ENCODE measurements at places on chromosomes 7 and 10.
A peak's percentile ranks its signal among the peaks of the same experiment; 100 is the strongest.

DNA sequence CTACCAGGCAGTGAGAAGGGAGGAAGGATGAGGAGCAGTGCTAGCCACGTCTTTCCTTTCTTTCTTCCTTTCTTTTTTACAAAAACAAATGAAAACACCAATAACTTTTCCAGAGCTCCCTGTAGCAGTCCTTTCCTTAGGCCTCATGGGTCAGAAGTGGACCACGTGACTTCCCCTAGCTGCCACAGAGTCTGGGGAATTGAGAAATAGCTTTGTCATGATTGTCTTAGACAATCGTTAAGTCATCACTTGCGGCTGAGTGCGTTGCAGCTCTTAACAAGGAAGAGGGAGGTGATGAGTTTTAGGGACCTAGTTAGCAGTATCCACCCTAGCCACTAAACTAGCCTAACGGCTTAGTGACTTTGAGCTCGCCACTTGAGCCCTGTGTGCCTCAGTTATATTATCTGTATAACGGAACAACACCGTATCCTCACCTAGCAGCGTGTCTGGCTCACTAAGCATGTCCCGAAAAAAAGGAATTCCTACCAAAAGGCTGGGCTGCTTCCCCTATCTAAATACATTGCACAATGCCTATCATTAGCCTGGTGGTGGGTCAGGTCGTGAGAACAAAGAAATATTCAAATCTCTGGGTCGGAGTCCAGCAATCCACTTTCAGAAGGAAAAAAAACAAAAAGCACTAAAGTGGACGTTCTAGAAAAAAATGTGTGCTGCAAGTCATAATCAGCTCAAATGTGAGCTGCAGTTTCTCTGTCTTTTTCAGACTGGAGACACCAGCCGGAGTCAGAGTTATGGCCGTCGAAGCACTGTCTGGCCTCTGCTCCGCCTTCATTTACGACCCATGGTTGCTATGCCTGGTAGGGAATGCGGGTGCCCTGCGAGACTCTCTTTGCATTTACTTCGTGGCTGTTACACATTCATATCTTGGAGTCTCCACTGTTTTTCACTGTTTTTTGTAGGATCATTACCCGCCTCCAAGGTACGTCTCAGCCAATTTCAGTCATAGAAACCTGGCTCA is 338.5 kb upstream of the FOXK1 start:
- DNase-seq: no peak

DNA sequence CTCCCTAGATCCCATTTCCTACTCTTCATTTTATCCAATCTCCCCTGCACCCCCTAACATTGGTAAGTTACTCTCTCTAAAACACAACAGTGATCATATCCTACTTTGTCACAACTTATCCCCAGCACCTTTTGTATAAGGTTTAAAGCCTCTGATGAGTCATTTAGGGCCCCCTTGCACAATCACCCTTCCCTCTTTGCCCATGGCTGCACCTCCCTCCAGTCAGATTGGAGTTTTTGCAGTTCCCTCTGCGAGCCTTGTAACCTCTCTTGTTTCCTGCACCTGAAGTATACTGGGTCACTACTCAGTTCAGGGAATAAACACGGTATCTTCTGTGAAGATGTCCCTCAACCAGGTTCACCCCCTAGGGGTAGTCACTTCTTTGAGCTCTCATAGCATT is 55.9 kb upstream of the ADRB1 start:
- peak; percentile 54 for DNase-seq

- no peak for DNase-seq
Observed at GRCh38 chr10:84341538-84341856, 13.1 kb downstream of the CCSER2 start.

DNA sequence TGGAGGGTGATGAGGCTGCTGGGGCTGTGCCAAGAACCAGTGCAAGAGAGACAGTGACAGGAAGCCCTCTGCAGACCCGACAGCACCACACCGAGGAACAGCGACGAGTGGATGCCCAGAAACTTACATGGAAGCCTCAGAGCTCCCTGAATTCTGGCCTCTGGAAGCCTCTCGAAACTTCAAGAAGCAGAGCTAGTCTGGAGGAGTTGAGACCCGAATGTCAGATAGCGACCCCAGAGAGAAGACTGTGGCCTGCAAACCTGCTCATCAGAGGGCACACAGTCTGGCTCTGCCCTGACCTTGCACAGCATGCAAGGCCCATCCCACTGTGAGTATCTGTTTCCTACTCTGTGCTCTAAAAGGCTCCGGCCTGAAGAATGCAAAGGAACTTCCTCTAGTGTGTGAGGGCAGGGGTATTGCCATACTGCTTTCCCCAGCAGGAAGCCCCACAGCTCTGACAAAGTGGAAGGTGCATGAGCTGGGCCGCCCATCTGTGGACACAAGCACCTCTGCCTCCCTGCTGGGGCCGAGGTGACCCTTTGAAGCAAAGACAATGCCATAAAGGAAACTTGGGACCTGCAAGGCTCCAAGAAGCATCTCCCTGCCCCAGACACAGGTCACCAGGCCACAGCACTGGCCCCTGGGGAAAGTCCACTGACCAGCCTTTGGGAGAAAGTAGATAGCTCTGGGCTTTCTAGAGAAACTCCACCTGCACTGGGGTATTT is 10.5 kb upstream of the C10orf71 start:
- DNase-seq: no peak

GRCh38 chr7:111734954-111735660 is 172.8 kb upstream of the IMMP2L start:
- no peak for DNase-seq

DNA sequence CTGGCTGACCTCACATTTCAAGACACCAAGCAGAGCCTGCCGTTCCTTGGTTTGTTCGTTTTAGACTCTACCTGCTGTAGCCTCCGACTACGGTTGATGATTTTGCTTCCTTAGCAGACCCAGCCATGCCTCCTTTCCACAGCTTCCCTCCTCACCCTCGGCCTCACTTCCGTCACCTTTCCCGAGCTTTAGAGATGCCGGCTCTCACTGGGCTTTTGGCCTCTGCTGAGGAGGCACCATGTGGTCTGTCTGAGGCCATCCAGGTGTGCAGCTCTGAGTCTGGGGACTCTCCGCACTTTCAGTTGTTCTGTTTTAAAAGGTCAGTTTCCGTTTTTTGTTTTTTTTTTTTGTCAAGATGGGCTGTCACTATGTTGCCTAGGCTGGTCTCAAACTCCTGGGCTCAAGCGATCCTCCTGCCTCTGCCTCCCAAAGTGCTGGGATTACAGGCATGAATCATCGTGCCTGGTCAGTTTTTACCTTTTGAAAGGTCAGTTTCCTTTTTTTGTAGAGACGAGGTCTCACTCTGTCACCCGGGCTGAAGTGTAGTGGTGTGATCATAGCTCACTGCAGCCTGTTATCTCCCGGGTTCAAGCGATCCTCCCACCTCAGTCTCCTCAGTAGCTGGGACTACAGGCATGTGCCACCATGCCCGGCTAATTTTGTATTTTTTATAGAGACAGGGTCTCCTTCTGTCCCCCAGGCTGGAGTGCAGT is 11.7 kb downstream of the ORAI2 start:
- DNase-seq: no peak

DNA sequence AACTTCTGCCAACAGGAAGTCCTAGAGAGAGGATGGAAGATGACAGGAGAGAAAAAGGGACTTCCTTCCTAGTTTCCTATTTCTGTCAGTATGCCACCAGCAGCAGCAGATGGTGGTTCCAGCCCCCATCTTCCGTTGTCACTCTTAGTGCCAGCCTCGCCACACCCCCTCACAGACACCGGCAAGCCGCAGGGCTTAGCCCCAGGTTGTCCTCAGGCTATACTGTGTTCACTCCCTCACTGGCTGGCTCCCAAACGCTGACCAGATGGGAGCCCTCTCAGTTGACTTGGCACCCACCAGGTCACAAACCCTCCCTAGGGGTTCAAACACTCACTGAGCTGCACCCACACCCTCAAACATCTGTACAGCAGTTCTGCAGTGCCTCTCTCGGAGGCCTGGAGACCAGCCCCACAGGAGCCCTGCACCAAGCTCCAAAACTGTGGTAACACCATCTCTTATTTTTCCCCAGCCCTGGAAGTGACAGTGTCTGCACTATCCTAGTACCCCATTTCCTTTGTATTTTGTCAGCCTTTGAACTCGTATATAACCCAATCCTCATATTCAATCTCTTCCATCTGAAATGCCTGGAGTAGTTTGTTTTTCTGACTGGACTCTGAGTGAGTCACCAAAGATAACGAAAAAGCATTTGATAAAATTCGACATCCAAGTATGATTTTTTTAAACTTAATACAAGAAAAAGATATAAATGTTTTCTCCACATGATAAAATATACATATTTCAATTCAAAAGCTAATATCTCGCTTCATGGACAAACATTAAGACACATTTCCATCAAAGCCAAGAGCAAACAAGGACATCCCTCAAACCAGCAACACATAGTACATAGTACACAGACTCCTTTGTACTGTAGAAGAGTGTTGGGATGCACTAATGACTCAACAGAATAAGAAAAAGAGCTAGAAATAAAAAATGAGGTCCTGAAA is 34.5 kb downstream of the SMURF1 start:
- DNase-seq: peak; percentile 81

- DNase-seq: no peak
Observed at GRCh38 chr7:150978126-150978789, at the start of gene KCNH2. KCNH2 (minus strand) TSS chr7:150978321; CDS start chr7:150977913, 408 bp downstream.

GRCh38 chr10:67722113-67722512 is 26.1 kb upstream of the CTNNA3 start:
- DNase-seq: peak; percentile 15

DNA sequence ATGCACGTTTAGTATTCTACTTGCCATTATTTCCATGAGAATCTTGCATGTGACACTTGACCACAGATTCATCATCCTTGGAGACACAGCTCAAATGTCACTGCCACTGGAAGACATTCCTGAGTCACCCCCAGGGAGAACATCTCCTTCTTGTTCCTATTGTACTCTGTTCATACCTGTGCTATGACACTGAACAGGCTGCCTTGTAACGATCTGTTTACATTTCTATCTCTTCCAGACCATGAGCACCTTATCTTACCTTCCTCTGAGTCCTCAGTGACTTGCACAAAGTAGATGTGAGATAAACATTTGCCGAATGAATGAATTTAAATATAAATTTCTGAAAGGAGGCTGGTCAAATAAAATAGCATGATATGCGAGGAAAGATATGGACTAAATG is 331.9 kb upstream of the LRRN3 start:
- no peak for DNase-seq

DNA sequence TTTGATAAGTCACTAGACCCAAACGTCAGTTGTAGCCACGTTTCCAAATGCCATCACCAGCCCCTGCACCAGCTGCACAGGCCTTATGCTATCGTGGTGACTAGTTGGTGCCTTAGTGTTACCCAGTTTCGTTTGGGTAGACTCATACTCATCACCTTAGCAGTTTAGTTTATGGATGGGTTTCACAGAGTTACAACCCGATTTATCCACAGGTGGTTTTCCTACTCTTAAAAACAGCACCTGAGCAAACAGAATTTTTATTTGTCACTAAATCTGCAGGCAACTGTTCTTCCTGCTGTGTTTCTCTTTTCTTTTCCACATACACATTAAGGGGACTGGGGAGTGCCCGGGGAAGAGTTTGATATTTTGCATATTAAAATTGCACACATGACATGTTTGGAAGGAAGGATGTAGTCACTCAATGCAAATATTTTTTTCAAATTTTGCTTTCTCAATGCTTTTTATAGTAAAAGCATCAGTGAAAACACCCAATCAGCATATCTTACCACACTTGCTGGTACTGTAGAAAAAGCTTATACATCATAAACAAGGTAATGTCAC is 41.6 kb downstream of the PDSS1 start:
- no peak for DNase-seq

- no peak for DNase-seq
Observed at GRCh38 chr7:10584886-10585285, 388.8 kb upstream of the PHF14 start.

DNA sequence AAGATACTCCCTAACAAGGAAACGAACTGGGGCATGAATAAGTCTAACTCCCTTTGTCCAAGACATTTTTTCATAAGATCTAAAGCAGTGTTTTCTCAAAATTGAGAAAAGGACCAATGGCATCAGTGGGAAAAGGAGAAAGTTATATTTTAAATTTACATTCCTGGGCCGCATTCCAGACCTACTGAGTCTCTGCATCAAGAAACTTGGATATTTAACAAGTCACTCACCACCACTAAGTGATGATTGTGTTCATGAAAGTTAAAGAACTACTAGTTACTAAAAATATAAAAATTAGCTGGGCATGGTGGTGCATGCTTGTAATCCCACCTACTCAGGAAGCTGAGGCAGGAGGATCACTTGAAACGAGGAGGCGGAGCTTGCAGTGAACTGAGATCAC is 149.6 kb upstream of the MEOX2 start:
- DNase-seq: no peak

- no peak for DNase-seq
Observed at GRCh38 chr7:79555571-79555970, 102.1 kb upstream of the MAGI2 start.

DNA sequence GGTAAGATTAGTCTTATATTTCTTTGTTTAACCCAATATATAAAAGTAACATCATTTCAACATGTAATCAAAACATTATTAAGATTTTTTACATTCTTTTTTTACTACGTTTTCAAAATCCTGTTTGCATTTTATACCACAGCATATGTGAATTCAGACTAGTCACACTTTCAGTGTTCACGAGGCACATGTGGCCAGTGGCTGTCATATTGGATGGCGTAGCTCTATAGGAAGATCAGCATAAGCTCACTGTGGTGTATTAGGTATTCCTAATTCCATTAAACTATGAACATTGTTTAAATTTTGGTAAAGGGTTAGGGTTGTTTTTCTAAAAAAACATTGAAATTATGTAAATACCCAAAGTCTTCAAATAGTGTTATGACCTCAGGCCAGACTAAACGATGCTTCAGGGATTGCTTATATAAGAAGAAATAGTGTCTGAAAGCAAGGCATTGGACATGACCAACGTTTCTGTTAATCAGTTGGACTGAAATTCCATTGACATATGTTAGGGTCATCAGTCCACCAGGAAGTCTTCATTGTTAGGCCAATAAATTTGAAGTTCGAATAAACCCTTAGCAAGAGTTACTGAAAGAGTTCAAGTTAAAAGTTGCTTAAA is 97.0 kb downstream of the BICC1 start:
- DNase-seq: no peak

GRCh38 chr10:99682032-99682431 is 22.7 kb downstream of the ENTPD7 start:
- DNase-seq: no peak

GRCh38 chr7:32518534-32519140 is 23.3 kb downstream of the AVL9 start:
- peak; percentile 70 for DNase-seq

DNA sequence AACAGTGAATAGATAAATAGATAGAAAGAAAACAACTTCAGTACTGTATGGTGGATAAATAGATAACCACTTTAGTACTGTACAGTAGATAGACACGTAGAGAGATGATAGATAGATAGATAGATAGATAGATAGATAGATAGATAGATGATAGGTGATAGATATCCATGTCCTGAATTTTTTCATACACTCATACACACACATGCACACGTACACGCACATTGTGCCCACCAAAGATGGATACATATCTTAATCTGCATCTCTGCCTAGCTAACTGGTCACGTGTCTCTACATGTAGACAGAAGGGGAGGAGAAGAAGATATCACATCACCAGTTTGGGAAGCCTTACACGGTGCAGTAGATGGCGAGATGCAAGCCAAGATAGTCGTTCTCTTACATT is 99.2 kb downstream of the ARID5B start:
- no peak for DNase-seq
